ENCODE measurements at places on chromosomes 1 and 21.

- DNase-seq: no peak
These were observed 997 bp upstream of the SIM2 start for GRCh38 chr21:36697851-36698384.

- no peak for DNase-seq
These were observed 2.5 kb downstream of the KRTAP10-4 start for GRCh38 chr21:44576025-44576420.

DNA sequence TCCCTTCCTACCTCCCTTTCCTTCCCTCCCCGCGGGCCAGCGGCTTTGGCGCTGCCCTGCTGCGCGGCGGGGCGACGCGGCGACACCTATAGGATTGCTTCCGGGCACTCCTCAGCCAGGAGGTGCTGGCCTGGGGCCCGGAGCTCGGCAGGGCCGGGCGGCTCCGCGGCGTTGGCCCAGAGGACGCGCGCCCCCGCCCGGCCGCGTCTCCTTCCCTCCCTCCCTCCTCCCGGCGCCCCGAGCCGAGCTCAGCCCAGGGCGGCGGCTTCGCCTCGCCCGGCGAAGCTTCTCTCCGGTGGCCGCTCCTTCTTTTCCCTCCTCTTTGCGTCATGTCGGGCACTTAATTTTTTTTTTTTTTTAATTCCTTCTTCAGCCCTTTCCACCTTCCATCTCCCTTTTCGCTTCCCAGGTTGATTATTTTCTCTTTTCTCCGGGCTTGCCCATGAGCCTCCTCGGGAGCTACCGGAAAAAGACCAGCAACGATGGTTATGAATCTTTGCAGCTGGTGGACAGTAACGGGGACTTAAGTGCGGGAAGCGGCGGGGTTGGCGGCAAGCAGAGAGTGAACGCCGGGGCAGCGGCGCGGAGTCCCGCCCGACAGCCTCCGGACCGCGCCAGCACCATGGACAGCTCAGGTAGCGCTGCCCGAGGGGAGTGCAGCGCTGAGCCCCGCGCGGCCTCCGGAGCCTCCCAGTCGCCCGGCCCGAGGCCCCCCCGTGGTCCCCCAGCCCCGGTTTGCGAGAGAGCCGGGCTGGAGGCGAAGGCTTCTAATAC, at the start of gene DNAJC6:
Gene DNAJC6 (plus strand): TSS at position 240 of the 774 bp plus-strand sequence. CDS start 203 bp downstream, at position 443.
- DNase-seq: peak; percentile 46

DNA sequence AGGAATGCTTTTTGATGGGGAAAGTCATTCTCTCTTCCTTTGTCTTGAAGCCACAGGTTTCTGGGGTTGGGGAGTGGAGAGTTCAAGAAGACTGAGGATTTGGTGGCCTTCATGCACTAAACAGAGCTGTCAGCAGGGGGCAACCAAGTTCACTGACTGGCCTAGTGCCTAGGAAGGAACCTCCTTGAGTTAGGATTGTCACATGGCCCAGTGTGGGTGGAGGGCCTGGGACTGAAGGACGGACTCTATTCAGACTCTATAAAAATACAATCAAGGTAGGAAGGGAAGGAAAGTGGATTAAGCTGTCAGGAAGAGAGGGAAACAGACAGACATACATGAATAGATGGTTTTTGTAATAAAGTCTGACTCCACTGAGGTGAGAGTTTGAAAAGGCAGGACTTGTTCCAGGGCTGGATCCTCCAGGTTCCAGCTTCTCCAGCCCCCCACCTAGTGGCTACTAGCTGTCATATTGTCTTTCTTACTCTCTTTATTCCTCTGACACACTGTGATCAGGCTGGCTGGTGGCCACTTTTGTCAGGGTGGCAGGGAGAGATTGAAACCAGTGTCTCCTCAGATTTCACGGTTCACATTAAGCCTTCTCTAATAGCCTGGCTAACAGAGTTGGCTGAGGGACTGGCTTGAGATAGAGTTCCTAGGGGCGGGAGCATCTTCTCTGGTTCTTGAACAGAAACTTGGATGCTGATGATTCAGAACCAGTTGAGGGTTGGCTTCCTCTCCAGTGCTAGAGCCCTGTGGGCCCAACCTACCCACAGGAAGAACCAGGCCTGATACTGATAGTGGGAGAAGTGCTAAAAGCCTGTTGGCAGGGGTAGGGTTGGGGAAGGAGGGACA, 4.1 kb upstream of the SH3BGRL3 start:
- peak; percentile 66 for DNase-seq

- DNase-seq: no peak
These were observed 61.5 kb downstream of the KCNK1 start for GRCh38 chr1:233675446-233675845.

DNA sequence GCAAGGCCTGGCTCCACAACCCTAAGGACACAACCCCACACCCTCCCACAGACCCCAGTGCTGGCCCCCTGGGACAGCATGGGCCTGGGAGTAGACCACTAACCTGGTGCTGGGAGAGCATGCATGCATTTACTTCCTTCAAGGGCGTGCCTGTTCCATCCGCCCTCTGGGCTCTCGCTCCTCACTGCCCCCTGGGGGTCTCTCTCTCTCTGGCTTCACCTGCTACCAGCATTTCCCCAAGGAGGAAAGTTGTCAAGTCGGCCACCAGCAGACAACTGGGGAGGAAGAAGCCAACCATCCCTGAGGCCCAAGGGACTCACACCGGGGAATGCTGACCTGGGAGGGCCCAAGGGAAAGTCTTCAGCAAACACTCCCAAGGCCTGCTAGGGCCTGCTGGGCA, 6.5 kb downstream of the LRP8 start:
- DNase-seq: no peak

DNA sequence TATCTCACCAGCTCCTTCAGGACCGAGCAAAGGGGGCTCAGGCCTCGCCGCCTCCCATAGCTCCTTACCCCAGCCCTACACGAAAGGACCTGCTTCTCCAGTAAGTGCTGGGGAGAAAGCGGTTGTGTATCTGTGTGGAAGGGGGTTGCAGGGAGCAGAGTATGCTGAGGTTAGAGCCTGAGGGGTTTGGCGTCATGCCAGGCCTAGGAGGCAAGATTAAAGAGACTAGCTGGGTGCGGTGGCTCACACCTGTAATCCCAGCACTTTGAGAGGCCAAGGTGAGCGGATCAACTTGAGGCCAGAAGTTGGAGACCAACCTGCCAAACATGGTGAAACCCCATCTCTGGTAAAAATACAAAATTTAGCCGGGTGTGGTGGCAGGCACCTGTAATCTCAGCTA, 14.1 kb upstream of the RASSF5 start:
- no peak for DNase-seq

DNA sequence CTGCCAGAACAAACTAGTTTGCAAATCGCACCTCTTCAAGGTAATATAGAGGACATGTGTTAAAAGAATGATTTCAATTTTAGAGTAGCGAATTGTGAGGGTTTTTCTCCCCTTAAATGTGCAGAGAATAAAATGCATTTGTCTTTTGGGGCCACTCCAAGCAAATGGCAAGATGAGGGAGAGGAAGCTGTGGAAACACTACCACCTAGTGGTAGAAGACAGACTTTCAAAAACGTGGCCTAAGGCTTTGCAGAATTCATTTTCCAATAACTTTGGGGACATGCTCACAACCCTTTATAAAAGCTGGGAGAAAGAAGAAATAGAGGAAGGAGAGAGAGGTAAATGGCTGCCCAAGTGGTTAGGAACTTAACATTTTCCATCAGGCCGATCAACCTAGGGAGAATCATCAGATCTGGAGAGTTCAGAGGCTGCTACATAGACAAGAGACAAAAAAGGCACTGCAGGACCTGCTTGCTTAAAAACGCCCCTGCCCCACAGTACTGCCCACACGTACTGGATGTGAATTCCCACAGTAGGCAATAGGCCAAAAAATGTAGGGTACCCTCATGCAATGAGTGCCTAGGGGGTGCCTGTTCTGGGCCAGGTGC, 15.7 kb upstream of the RCAN1 start:
- DNase-seq: peak; percentile 66

- DNase-seq: no peak
These were observed 17.7 kb downstream of the CMPK1 start for GRCh38 chr1:47351305-47351704.

- no peak for DNase-seq
These were observed 86.0 kb downstream of the SLC25A24 start for GRCh38 chr1:108114033-108114599.

GRCh38 chr1:16464917-16465625, 24.5 kb downstream of the NECAP2 start:
- DNase-seq: no peak

DNA sequence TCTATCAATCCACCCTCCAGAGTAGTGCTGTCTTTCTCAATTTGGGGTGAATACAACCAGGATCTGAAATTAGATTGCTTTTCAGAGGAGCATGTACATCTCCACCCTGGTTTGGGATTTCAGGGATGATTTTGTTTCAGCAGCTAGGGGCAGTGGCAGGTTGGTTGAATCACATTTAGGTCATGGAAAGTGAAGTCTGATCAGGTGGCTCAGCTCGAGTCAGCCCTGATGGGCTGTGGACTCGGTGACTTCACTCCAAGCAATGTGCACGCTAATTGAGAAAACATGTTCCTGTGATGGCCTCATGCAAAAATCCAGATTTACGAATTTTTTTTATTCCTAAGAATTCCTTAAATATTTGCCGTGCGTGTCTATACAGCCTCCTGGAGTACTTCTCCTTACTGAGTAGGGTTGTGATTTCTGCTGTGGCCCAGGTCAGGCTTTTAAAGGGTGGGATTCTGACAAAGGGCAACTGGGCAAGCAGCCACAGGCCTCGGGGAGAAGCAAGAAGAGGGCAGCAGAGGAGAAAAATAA, 7.5 kb downstream of the NGF start:
- no peak for DNase-seq

GRCh38 chr1:94321662-94322061, 84.3 kb upstream of the ARHGAP29 start:
- no peak for DNase-seq

DNA sequence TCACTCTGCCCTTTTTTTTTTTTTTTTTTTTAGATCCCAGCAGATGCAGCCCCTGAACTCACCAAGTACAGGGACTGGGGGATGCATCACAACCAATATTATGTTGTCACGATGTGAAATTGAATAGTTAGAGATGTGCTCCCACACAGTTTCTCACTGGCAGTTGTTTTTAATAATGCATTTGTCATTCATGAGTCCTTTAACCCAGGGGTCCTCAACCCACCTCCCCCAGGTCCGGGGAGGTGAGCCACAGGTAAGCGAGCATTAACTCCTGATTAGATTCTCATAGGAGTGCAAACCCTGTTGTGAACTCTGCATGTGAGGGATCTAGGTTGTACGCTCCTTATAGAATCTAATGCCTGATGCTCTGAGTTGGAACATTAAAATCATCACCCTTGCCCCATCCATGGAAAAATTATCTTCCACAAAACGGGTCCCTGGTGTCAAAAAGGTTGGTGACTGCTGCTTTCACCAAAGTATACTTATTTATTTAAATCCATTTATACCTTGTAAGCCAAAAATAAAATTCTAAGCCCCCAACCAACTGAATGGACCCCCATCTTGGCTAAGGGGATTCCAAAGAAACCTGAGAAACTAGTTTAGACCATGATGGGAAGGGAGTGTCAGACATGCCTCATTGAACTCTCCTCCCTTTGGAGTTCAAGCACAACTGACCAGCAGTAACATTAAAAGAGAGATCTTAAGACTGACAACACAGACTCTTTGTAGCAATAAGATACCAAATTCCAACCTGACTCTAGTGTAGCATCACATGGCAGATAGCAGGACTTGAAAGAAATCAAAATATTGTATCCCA, 119.3 kb upstream of the ATP1A1 start:
- DNase-seq: no peak

GRCh38 chr1:8397511-8397910, 79.6 kb downstream of the SLC45A1 start:
- DNase-seq: no peak

GRCh38 chr1:87632232-87632631, 303.6 kb downstream of the LMO4 start:
- DNase-seq: no peak

- DNase-seq: no peak
These were observed 243.5 kb downstream of the TGFB2 start for GRCh38 chr1:218588540-218589172.

GRCh38 chr1:29505532-29506220, 269.4 kb downstream of the PTPRU start:
- no peak for DNase-seq

GRCh38 chr1:225626698-225627097, 26.2 kb downstream of the ENAH start:
- DNase-seq: no peak

DNA sequence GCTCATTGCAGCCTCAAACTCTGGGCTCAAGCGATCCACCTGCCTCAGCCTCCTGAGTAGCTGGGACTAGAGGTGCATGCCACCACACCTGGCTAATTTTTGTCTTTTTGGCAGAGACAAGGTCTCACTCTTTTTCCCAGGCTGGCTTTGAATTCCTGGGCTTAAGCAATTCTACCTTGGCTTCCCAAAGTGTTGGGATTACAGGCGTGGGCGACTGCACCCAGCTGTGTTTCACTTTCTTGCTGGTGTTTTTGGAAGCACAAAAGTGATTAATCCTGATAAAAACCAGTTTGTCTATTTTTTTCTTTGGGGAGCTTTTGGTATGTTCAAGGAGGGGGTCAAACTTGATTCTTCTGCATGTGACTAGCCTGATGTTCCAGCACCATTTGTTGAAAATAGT, 19.3 kb downstream of the RNF11 start:
- DNase-seq: no peak

GRCh38 chr1:11256299-11256698, 6.1 kb downstream of the MTOR start:
- no peak for DNase-seq

- DNase-seq: no peak
These were observed 615.4 kb downstream of the KIF26B start for GRCh38 chr1:245770156-245770555.

DNA sequence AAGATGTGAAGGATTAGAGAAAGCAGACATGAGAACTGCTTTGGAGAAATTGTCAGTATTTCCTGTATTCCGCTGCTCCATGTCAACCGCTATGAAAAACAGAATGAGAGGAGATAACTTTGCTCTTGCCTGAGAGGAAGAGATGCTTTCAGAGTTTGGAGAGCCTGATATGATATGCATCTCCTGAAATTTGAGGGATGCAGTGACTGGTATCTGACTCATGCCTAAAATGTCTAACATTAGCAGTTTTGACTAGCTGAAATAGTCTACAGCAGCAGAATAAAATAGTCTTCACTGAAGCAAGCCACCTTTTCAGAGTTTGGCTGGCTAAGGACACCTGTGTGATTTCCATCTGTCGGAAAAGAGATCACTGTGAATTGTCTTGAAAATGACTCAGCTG, 165.8 kb upstream of the LRRC7 start:
- no peak for DNase-seq

- no peak for DNase-seq
These were observed 122.4 kb downstream of the USP25 start for GRCh38 chr21:15852146-15852545.
